ENCODE measurements at places on chromosomes 7 and 10. TPM values are rescaled to one million over a fixed set of nuclear protein-coding genes. Genes with fewer than 3 reads are reported as not detected.

- DNase-seq, result no peak
Measured at GRCh38 chr7:99928188-99928587, 1.2 kb downstream of the GJC3 start.

Gene SOSTDC1
- total RNA-seq, result not detected

DNA sequence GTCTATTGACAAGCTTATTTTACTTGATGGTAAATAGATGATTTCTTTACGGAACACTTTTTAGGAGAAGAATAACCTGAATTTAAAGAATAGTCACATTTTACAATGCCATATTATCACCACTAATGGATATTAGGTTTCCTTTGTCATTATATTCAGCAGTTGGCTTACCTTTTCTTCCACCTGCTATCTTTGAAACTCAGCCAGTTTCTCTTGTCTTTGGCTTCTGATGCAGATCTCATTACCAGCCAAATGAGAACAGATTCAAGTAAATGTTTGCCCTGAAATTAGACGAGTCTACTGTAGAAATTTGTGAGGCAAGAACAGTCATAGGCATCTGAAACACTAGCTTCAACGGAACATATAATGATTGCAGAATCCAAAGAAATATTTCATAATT, 85.5 kb upstream of the OIT3 start:
- DNase-seq, result no peak

GRCh38 chr10:93826355-93826754, 67.4 kb upstream of the SLC35G1 start:
- peak; percentile 68 for DNase-seq

DNA sequence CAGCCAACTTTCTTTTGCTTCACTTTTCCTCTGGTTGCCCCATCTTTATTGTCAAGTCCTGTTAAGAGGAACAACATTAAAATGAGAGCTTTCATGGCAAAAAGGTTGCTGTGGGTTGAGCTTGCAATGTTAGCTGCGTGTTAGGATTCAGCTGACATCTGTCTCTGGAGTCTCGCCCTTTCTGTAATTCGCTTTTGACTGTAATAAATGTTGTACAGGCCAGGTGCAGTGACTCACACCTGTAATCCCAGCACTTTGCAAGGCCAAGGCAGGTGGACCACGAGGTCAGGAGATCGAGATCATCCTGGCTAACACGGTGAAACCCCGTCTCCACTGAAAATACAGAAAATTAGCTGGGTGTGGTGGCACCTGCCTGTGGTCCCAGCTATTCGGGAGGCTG, 24.1 kb downstream of the MNX1 start:
- DNase-seq, result no peak

All from Daoy (cell line).